ENCODE measurements at places on chromosomes 3 and 15.
A peak's percentile ranks its signal among the peaks of the same experiment; 100 is the strongest.

GRCh38 chr3:194489736-194490612 is 3.2 kb upstream of the ATP13A3 start:
- peak; percentile 68 for DNase-seq

DNA sequence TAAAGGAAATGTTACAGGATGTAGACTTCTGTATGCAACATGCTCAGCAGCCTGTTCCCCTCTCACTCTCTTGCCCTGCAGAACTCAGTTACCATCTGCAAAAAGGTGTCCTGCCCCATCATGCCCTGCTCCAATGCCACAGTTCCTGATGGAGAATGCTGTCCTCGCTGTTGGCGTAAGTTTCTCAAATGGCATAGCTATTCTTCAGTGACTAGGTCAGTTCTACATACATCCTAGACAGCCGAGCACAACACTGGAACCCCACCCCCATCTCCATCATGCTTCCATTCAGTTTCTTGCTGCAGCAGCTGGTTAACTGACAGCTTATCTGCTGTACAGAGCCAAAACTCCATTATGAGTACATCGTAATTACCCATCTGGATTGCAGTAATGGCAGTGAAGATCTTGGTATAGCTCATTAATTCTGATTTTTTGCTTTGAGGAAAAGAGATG is 4.5 kb downstream of the THBS1 start:
- DNase-seq = no peak

DNA sequence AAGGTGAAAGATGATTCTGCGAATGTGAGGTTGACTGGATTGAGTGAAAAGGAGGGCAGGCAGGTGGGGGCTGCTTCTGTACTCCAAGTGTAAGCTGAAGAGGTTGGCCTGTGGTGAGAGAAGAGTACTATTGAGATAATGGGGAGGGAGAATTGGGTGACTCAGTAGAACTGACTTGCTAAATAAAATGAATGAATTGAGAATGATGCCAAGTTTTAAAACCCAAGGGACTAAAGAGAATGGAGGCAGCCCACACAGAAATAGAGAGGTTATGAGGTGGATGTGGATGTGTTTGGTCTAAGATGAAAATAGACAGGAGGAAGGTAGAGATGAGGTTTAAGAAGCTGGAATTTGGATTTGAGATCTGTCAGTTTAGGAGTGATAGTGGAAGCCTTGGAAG is 5.9 kb downstream of the MME start:
- no peak for DNase-seq

GRCh38 chr3:177992993-177993970 is 543.0 kb upstream of the KCNMB2 start:
- no peak for DNase-seq

GRCh38 chr3:141434255-141434654 is 52.6 kb upstream of the RASA2 start:
- no peak for DNase-seq

DNA sequence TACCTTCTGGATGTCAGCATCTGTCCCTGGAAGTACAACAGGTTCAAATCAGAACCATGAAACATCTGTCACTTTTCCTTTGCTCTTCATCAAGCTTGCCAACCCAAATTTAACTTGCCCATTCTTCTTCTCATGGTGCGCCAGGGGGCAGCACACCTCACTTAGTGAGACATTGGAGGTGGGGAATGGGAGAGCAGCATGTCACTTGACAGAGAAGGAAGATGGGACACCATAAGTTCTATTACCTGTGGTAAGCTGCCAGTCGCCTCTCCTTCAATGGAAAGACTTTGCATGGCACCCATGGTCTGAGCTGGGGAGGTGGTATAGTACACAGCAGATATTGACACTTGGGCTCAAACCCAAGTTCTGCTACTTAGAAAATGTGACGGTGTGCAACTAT is 2.9 kb downstream of the SCN5A start:
- peak; percentile 14 for DNase-seq

- DNase-seq = no peak
These were observed 1764.4 kb downstream of the OTOL1 start for GRCh38 chr3:163261056-163261455.

DNA sequence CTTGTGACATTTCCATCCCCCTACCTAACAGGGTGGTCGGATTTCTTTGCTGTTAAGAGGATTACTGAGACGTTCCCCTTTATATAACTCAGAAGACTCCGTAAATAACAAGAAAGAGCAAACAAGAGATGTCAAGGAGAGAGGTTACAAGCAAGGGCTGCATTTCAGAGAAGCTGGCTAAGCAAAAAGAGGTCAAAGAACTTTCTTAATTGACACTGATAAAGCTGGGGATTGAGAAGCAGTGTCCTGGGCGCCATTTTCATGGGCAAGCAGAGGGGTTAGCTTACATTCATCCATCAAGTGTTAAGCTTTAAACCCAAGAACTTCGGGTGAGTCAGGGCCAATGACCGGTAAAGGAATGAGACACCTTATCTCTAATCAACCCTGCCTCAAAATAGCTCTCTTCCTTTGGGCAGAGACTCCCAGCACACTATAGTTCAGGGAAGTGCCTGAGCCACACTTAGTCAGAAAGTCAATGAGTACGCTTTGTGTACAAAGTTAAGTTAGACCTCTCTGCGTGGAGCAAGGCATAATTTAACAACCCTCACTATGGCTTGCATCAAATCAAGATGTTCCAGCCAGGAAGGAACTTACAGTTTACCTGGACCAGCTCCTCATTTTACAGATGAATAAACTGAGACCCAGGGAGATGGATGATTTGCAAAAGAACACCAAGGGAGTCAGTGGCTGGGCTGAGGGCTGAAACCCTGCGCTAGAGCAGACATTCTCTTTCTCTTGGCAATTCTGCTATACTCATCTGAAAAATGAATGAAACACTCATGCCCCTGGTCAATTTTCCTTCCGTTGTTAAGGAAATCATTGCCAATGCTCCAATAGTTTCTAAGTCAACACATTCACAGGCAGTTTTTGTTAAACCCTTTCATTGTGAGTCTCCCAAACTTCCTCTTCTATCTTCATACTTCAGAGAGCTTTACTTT is 44.6 kb downstream of the CCNL1 start:
- no peak for DNase-seq

DNA sequence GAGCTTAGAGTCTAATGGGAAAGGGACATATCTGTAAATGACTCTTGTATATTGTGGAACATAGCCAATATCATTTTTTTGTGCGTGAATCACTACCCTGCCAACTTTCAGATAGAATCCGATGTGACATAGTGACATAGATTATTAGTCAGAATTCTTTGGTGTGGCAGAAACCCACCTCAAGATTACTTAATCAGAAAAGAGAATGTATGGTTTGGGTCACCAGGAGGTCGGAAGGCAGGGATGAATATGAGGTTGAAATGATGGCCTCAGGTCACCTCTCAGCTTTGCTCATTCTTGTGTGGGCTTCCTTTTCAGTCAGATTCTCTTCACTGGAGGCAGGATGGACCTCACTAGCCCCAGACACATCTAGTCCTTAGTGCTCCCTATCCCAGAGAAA is 41.4 kb downstream of the SNAPC5 start:
- DNase-seq = peak; percentile 17

DNA sequence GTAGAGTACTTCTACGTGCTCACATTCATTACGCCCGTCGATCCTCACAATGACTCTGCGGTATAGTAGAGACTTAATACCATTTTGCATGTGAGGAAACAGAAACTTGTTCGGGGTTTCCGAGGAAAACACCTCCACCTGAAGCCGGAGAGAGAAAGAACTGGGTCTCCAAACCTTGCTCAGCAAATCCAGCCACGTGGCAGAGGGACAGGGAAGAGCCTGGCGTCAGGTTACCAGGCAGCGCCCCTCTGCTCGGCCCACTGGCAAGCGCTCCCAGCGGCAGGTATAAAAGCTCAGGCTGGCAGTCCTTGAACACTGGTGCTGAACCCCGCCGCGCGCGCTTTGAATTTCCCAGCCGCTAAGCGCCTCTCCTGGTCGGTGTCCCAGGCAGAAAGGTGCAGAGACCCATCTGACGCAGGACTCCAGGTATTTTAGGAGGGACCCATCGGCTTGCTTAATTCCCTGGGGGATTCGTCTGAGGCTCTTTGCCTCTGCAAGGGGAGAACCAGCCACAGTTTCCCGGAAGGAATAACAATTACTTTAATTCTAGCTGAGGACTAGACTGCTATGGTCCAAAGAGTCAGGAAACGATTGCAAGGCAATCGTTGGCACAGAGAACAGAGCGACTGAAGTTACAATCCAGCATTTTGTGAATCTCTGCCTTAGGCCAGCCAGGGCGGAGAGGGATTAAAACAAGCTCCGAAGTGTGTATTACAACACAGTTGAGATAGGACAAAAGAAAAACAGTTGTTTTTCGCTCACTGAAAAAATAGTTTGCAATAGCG is at the start of gene C2CD4A:
C2CD4A (plus strand) TSS at position 315 of the 785 bp plus-strand sequence. CDS start 637 bp downstream, outside the sequence.
- peak; percentile 40 for DNase-seq

DNA sequence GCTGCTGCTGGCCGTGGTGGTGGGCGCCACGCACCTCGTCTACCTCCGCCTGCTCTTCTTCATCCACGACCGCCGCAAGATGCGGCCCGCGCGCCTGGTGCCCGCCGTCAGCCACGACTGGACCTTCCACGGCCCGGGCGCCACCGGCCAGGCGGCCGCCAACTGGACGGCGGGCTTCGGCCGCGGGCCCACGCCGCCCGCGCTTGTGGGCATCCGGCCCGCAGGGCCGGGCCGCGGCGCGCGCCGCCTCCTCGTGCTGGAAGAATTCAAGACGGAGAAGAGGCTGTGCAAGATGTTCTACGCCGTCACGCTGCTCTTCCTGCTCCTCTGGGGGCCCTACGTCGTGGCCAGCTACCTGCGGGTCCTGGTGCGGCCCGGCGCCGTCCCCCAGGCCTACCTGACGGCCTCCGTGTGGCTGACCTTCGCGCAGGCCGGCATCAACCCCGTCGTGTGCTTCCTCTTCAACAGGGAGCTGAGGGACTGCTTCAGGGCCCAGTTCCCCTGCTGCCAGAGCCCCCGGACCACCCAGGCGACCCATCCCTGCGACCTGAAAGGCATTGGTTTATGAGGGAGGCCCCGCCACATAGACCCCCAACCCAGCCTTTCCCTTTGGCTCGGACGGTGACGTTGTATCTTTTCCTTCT is 1.1 kb downstream of the GPR27 start:
- no peak for DNase-seq

- no peak for DNase-seq
These were observed 984 bp downstream of the RNU6-1 start for GRCh38 chr15:67838789-67839332.

GRCh38 chr15:40337597-40337996 is 3.1 kb downstream of the CCDC9B start:
- no peak for DNase-seq

DNA sequence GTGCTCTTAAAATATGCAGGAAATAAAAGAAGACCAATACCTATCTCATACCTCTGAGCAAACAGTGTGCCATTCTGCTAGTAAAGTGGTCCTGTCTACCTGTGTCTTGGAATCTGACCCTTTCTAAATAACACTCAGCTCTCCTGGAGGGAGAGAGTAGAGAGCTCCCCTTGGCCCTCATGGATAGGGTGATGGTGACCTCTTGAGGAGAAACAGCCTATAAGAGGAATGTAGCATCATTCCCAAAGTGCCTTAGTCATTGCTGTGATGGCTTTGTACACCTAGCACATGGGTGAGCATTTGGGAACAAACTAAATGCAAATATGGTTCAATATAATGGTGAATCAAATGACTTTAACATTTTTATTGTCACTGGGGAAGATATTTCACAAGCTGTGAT is 10.0 kb downstream of the SNTN start:
- DNase-seq = no peak

GRCh38 chr3:182726258-182727142 is 66.8 kb upstream of the ATP11B start:
- no peak for DNase-seq

DNA sequence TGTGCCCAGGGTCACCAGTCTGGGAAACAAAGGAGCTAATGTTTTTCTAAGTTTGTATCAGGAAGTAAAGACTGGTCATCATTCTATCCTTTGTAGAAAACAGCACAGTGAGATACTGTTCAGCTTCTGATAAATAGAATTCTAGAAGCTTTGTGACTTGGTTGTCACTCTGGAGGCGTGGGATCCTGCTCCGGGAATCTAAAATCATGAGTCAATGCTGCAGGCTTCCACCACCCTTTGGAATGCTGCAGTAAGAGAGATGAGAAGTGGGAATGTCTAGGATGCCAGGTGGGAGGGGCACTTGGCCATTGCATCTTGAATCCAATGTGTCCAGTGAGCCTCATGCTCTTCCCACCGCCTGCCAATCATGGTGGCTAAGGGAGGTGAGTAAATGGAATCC is 40.9 kb downstream of the SAMMSON start:
- no peak for DNase-seq

- peak; percentile 7 for DNase-seq
These were observed 33.6 kb downstream of the EAF1 start for GRCh38 chr3:15460891-15461531.

DNA sequence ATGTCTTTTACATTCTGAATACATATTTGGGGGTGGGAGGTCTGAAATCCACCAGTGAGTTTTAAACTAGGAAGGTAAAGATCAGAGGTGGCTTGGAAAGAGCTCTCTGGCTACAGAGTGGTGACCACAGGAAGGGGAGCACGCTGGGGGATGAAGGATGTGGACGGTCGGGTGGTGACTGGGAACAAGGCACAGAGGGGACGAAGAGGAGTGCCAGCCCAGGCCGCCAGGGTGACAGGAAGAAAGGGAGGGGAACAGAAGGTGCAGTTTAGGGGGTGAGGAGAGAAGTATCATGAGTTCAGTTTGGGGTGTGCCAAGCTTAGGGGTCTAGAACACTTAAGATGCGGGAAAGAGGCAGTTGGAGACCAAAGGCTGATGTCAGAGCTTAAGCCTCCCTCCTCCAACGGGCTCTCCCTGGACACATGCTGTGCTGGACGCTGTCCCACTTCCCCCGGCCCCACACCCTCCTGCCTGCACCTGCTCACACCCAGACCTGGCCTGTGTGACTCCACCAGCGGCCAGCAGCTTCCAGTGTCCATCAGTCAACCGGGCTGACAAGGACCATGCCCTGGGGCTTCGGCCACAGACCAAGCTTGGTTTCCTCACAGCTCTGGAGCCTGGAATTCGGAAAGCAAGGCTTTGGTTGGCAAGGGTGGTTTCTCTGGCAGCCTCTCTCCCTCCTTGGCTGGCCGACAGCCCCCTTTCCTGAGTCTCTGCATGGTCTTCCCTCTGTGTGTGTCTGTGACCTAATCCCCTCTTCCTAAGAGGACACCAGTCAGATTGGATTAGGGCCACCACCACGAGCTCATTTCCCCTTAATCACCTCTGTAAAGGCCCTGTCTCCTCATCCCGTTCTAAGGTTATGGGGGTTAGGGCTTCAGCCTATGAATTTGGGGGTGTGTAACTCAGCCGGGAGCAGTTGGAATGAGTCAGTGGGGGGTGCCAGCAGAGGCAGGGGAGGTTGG is 120.4 kb upstream of the IQSEC1 start:
- DNase-seq = no peak

DNA sequence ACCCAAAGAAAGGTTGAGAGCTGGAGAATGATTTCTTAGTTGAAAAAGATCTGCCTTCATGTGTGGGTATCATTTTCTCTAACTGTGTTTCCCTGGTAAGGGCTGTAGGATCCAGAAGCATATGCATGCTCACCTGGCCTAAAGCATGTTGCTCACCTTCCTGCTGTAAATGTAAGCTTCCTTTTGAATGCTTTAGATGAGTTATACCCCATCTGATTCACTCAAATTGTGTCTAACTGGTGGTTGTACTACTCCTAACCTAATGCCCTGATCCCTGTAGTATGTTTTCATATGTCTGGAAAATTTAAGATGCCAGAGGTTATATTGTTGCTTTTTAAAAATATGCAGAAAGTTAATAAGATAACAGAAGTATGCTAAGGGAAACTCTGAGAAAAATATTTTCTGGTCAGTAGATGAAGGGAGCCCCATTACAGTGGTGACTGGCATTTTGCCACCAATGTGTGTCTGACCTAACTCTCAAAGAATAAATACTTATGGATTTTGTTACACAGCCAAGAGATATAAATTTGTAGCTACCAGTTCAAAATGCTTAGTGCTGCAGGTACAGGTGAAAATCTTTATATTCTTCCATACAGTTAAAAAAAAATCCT is 7.7 kb downstream of the FILIP1L start:
- no peak for DNase-seq

All from activated CD4-positive, alpha-beta T cell treated with anti-CD3 and anti-CD28 coated beads, Interleukin-2, Interleukin-4, amounts not matched to agents 100 ng/mL and 50 ng/mL, durations not matched to agents 16 hours and 8 hours (primary cell).